LNCaP clone FGC (cell line): ENCODE measurements at places on chromosomes 4 and X.
A peak's percentile ranks its signal among the peaks of the same experiment; 100 is the strongest.

DNA sequence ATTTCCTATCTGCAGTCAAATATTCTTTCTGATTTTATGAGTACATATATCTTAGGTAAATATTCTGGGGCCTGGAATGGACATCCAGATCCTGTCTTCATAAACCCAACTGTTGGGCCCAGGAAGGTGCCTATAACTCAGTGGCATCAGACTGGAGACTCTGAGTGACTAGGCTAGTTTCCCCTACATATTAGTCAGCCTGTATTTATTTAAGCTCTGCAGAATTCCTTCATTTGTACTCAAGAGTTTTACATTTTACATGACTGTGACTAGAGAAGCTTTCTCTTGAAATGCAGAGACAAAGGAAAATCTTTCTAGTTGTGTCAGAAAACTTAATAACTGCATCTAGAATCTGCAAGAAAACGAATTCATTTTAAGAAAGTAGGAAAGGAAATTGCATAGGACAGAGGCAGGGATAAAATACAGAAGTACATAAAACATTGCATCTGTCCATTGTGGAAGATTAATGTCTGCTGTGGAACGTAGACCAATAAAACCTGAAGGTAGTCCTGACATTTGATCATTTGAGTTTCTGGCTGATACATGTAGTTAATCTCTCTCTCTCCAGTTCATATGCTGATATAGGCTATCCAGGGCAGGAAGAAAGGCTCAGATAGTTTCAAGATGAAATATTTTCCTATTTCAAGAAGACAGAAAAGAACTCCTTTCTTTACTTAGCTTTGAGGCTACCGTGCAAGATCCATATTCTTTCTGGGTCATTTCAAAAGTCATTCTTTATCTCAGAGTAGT is 78.2 kb downstream of the OPHN1 start:
- DNase-seq, result no peak

DNA sequence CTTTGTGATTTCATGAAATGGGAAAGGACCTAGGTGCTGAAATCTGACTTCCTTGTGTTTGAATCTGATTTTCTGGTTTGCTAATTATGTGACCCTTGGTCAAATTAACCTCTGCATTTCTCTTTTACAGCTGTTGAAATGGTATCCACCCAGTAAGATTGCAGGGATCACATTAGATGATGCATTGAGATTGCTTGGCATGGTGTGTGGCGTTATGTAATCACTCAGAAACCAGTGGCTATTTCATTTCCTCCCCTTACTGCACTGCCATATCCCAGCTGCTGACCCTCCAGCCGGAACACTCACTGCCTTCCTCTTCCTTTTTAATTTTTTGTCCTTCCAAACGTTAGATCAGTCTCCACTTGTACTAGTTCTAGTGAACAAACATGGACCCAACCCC is 79.0 kb downstream of the KLHL8 start:
- no peak for DNase-seq

- DNase-seq, result no peak
These were observed 40.0 kb downstream of the MOSPD2 start for GRCh38 chrX:14913241-14913640.

GRCh38 chr4:97978791-97979488 is 164.3 kb downstream of the STPG2 start:
- DNase-seq, result no peak

DNA sequence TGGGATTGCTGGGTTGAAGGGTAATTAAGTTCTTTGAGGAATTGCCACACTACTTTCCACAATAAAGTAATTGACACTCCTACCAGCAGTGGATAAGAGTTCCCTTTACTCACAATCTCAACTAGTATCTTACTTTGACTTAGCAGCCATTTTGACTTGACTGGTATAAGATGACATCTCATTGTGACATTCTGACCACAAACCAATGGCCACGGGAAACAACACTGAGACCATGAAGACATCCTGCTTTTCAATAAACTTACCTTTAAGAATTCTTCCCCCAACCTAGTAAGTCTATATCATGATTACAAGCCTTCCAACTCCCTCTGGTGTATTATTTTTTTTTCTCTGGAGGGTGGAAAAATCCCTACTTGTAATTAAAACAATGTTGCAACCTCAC is 66.9 kb upstream of the WDR1 start:
- DNase-seq, result no peak

DNA sequence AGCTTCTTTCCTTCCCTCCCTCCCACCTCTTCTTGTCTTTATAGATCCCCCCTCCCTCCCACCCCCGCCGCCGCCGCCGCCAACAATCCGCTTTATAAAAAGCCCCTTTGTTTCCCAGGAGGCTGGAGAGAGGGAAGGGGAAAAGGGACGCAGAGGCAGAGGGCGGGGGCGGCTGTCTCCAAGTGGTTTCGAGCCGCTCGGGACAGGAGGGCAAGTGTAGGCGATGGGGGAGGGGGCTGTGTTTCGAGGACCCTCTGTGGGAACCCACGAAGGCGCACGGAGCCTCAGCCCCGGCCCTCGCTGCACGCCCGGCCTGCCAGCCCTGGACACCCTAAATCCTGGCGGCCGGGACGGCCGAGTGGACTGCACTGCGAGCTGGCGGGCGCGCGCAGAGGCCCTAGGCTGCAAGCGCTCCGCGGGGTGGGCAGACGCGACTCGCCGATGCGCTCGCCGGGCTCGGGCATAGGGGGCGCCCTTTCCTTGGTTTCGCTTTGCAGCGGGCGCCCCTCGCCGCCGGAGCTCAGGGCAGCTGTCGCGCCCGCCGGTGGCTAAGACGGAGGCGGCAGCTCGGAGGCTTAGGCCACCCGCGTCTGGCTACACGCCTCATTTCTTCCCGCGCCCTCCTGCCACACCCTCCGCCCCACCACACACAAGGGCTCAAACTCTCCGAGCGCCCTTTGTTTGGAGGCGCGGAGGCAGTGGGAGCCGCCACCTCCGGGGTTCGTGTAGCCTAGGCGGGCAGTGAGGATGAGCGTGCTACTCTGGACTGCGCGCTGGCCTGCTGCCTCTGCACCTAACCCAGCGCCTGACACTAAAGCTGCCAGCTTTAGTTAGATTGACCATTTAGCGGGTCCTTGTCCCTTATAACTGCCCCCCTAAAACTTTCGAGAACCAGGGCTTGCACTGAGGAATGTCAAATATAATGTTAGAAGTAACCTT is 2.2 kb downstream of the MAMLD1 start:
- no peak for DNase-seq

GRCh38 chr4:36004204-36004851 is 240.0 kb downstream of the ARAP2 start:
- DNase-seq, result no peak

DNA sequence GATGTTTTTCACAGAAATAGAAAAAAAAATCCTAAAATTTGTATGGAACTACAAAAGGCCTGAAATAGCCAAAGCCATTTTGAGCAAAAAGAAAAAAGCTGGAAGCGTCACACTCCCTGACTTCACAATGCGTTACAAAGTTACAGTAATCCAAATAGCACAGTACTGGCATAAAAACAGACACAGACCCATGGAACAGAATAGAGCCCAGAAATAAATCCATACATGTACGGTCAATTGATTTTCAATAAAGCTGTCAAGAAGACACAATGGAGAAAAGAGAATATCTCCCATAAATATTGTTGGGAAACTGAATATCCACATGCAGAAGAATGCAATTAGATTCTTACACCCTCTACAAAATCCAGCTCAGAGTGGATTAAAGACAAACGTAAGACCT is 208.2 kb downstream of the AFAP1 start:
- no peak for DNase-seq

DNA sequence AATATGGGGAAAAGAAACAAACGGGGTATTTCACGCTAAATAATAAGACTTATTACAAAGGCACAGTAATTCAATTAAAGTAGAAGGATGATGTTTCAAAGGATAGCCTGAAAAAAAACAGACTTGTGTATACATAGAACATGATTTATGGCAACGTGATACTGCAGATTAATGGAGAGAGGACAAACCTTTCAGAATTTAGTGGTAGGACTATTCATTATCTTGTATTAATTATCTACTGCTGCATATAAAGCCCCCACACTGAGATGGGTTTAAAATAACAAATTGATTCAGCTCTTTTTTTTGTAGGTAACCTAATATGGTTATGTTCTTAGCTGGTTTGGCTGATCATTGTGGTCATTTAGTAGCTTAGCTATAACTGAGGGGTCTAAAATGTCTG is 1269.0 kb downstream of the FSTL5 start:
- no peak for DNase-seq

DNA sequence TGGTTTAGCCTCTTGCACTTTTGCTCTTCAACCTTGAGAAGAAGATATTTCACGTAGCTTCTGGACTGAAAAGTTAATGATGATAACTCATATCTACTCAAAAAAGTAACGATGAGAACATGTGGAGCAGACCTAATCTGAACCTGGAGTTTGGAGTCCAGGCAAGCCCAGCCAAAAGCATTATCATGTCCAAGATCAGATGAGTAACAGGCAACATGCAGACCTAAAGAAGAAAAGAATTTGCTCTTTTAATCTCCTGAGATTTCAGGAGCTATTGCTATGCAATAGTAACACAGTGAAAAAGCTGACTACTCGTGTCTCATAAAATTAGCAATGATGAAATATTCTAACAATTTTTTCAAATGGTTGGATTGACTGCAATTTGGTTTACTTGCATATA is 21.8 kb upstream of the PPA2 start:
- DNase-seq, result no peak

GRCh38 chrX:12898073-12898472 is 8.3 kb upstream of the TLR8 start:
- DNase-seq, result no peak

DNA sequence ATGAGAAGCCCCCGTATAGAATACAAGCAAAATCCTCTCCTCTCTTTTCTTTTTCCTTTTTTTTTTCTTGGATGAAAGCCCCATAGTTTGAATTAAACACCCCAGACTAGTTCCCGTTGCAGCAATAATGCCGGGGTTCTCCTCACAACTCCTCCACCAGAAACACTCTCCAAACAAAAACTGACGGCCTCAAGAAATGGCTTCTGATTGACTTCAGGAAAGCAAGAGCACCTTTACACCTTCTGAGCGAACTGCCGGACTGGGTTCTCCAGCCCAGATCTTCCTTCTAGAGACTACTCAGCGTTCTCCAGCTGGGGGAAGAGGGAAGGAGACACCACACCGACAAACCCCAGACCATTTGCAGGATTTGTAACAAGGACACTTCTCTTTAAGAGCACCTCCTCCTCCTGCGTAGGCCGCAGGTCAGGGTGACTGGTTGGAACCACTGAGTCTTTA is 4.0 kb downstream of the HAND2 start:
- DNase-seq, result no peak

GRCh38 chrX:68830419-68831404 is 1.9 kb downstream of the EFNB1 start:
- DNase-seq, result no peak

DNA sequence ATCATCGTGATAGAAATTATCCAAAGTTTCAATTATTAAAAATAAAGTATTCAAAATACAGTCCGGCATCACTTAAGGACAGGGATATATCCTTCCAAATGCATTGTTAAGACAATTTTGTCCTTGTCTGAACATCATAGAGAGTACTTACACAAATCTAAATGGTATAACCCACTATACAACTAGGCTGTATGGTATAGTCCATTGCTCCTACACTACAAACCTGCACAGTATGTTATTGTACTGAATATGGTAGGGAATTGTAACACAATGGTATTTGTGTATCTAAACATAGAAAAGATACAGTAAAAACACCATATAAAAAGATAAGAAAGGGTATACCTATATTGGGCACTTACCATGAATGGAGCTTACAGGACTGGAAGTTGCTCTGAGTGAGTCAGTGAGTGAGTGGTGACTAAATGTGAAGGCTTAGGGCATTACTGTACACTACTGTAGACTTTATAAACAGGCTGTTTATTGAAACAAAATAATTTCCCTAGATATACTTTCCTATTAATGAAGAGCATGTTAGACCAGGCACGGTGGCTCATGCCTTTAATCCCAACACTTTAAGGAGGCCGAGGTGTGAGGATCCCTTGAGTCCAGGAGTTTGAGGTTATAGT is 44.8 kb upstream of the PTPN13 start:
- DNase-seq, result no peak

DNA sequence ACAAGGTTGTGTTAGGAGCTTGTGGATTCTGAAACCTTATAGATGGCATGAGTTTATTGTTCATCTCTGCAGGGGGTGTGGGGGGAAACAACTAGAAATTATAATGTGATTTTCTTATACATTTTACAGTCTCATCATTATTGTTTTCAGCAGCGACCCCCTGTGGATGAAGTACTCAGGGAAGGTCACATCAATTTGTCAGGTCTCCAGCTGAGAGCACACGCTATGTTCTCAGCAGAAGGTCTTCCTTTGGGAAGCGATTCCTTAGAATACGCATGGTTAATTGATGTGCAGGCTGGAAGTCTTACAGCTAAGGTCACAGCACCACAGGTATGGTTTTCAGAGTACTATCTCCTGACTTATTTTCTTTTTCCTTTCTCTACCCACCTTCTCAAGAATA is 72.2 kb downstream of the BLTP1 start:
- DNase-seq, result no peak

DNA sequence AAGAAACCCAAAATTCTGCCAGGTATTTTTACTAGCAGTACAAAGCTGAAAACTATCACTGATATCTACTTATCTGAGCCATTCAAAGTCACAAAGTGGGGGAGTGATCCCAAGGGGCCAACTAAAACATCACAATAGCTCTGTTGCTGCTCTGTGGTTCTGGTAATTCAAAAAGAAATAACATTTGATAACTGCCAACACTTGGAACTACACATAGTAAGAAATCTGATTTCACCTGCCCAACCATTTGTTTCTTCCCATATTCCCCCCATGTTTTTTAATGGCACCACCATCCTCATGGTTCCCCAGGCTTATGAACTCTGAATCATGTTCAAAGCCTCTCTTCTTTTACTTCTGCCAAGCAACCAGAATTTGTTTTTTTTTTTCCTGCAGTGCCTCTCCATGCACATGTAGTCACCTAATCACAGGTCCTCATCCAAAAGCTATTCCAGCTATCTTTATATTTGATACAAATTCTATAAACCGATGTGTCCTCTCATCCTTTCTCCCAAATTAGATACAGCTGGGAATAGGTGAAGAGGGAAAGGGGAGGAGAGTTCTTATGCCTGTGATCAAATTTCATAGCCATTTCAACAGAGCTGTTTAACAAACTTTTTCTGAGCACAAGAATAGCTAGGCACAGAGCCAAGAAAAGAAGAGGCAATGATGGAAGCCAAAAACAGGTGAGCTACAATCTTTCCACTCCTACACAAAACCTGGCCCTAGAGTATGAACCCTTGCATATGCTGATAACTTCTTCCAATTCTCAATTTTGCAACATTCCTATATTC is 7.7 kb downstream of the AMMECR1 start:
- peak; percentile 19 for DNase-seq

- no peak for DNase-seq
These were observed 19.1 kb upstream of the ARSJ start for GRCh38 chr4:113998531-113998930.

DNA sequence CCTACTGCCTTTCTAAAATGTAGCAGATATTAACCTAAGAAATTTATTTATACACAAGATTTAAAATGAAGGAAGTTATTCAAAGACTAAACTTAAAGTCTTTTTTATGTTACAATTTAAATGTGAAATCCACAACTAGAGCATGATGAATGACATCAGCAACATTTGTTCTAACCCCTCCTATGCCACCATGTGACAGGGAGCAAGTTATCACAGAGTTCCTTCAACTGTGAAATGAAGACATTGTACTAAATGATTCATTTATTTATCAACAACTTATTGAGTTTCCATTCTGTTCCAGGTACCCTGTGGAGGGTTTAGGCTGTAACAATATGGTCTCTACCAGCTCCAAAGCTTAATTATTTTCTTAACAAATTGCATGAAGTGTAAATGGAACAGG is 76.9 kb downstream of the SLC39A8 start:
- DNase-seq, result no peak

- DNase-seq, result no peak
These were observed 125.9 kb upstream of the PJA1 start for GRCh38 chrX:69291116-69291515.

GRCh38 chr4:180372691-180373090 is 1870.5 kb upstream of the TENM3 start:
- no peak for DNase-seq
